CD8-positive, alpha-beta T cell (primary cell): ENCODE measurements at places on chromosomes 2 and 18.
A peak's percentile ranks its signal among the peaks of the same experiment; 100 is the strongest.

DNA sequence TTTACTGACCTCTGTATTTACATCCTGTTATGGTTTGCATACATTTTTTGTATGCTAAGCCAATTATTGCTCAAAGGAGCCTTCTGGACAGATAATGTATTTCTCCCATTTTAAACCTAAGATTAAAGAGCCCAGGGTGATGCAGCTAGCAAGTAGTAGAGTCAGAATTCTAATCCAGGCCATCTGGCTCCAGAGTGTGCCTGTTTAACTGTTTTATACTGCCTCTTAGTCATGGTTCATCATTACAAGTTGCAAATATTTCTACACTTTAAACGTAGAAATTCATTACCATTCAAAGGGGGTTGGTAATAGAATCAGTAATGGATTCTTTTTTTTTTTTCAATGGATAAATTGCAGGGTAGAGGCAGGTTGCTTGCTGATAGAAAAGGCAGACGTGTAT, 52.4 kb downstream of the EPC2 start:
- no peak for DNase-seq

GRCh38 chr2:236909193-236909504, 176.5 kb upstream of the COPS8 start:
- no peak for DNase-seq

DNA sequence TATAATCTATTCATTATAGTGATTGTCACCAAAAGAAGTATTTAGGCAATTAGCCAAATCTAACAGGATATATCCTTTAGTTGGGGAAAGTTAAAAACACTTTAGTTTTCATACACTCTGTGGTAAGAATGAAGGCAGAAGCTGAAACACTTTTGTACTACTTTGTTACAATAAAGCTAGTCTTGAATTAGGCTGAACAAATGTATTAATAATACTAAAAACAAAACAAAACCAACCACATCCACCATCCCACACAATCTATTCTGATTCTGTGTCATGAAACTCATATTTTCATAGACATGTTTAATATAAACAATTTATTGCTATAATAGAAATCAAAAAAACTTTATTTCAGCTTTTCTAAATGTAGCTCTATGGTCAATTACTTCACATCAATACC, 508.8 kb downstream of the ZEB2 start:
- DNase-seq = no peak

GRCh38 chr2:215447673-215448081, 11.8 kb upstream of the FN1 start:
- no peak for DNase-seq

GRCh38 chr18:58847383-58848071, 17.1 kb upstream of the ZNF532 start:
- no peak for DNase-seq

GRCh38 chr2:128639693-128640092, 321.0 kb upstream of the HS6ST1 start:
- no peak for DNase-seq

DNA sequence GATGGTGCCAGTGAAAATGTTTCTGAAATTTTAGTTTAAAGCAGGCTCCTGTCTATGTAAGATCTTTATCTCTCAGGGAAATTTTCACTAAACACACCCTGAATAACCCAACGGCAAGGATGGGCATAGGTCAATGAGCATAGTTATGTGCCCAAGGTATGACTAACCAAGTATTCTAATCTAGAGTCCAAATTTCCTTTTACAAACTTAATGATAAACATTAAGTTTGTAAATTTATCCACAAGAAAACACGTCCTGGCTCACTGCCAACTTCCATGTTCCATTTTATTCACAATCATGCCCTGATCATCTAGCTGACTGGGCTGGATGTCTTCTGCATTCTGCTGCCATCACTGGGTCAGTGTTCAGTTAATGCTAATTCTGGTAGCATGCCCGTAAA, 151.2 kb downstream of the SRBD1 start:
- no peak for DNase-seq

GRCh38 chr18:58228176-58228575, 184.2 kb downstream of the NEDD4L start:
- DNase-seq = no peak

GRCh38 chr2:43041661-43042360, 184.6 kb downstream of the ZFP36L2 start:
- no peak for DNase-seq

GRCh38 chr2:157899125-157899839, 23.2 kb upstream of the ACVR1 start:
- no peak for DNase-seq

DNA sequence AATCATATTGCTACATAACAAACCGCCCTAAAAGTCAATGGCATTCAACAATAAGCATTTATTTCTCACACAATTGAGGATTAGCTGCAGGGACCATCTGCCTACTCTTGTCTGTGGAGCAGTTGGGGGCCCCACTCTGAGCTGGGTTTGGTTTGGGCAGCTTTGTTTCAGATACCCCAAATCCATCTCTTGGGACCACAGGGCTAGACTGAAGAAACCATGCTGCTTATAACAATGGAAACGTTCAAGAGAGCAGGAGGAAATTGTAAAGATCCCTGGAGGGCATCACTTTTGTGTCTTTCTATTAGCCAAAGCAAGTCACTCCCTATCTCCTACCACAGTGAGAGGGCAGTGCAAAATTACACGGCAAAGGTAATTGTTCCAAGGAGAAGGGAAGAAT, 146.5 kb upstream of the MGAT5 start:
- no peak for DNase-seq

DNA sequence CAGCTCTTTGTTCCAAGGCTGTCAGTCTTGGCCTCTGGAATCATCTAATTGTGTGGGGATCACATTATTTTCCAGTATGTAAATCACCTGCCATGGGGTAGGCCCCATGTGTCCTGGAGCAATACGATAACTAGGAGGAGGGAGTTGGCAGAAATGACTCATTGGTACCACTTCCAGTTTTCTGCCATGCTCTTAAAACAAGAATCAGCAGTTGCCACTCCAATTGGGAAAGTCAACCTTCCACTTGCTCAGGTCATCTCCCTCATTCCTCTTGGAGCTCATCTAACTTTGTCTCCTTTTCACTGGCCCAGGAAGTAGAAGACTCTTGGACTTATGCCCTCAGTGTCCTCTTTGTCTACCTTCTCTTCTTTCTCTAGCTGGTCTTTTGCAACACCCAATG, 487.0 kb downstream of the SLC4A3 start:
- DNase-seq = no peak

GRCh38 chr2:163570391-163570790, 165.4 kb downstream of the FIGN start:
- DNase-seq = no peak

DNA sequence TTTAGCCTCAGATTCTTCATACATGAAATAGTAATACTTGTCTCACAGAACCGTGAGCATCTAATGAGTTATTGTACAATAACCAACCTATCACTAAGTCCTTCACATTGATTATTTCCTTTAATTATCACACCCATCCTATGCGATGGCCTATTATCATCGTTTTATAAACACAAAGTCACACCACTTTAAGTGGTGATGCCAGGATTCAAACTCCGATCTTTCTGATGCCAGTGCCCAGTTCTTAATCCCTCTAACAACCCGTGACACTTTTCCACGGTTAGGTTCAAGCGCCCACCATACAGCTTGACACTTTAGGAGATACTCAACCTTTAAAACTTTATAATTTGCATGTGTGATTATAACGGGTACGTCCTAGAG, 523 bp upstream of the ALMS1 start:
- no peak for DNase-seq

GRCh38 chr2:238882082-238882755, 34.3 kb downstream of the TWIST2 start:
- no peak for DNase-seq

GRCh38 chr2:210633699-210634098, 77.3 kb downstream of the CPS1 start:
- DNase-seq = no peak

- DNase-seq = no peak
Measured at GRCh38 chr2:181072486-181073235, 92.3 kb downstream of the UBE2E3 start.

GRCh38 chr2:74474481-74474880, 2.0 kb upstream of the MRPL53 start:
- DNase-seq = no peak

- DNase-seq = no peak
Measured at GRCh38 chr2:238339814-238340213, 19.5 kb downstream of the TRAF3IP1 start.

GRCh38 chr2:132766573-132766972, 96.6 kb upstream of the LYPD1 start:
- DNase-seq = no peak

GRCh38 chr18:74498712-74499627, 2.8 kb downstream of the CNDP2 start:
- peak; percentile 69 for DNase-seq

DNA sequence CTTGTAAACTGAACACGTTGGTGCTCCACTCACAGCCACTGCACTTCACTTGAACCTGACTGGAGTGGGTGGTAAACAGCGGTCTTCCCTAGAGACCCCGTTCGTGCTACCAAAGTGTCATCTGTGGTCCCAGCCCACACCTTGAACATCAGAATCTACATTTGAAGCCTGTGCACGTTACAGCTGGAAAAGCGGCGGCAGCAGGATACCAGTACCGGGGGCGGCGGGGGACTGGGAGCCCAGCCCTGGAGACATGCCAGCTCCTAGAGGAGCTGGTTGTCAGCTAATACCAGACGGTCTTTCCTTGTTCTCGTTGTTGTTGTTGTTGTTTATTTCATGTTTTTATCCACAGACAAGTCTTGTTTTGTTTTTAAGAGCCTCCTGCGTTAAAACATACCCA, 156.7 kb downstream of the WDSUB1 start:
- no peak for DNase-seq

GRCh38 chr2:157404363-157404762, 39.5 kb downstream of the CYTIP start:
- DNase-seq = peak; percentile 84

DNA sequence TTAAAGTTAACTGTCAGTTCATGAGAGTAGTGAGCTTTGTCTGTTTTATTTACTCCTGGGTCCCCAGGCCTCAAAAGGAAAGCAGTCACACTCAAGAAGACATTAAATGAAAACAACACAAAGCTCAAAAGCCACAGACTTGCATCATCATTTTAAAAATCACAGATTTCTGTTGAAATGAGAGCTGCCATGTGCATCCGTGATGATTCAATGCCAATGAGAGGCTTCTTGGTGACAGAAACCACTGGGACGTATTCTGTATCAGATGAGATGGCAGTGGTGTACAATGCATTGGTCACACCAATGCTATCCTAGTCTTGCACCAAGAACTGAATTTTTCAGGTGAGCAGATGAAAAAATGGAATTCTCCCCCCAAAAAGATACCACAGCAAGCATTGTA, 204.8 kb downstream of the ANAPC1 start:
- no peak for DNase-seq

GRCh38 chr2:23697256-23698075, 229.5 kb downstream of the ATAD2B start:
- no peak for DNase-seq

DNA sequence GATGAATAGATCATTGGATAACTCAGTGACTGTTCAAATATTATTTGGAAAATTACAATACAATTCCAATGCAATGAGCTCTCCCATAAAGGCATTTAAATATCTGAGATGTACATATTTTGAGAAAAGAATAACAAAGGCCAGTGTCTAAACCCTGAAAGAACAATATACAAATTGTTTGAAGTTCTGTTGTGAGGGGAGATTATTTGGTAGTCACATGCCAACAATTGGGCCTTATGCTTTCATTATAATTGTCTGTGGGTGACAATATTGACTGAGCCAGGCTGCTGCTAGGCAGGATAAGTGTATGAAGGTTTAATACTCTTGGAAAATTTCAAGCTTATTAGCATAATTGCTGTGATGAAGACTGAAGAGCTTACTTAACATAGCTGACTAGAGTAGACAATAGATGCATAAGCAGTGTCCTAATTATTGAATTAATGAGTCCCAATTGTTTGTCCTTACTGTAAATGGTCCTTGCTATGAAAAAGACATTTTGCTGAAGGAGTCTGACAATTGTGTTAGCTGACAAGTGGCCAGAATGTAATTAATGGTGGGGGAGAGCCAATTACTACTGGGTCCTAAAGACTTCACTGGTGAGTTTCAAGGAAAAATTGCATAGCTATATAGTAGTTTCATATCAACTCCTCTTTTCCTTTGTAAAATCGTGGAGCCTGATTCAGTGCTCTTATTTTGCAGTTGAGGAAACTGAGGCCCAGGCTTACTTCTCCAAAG, 5.0 kb upstream of the SMAD2 start:
- no peak for DNase-seq

DNA sequence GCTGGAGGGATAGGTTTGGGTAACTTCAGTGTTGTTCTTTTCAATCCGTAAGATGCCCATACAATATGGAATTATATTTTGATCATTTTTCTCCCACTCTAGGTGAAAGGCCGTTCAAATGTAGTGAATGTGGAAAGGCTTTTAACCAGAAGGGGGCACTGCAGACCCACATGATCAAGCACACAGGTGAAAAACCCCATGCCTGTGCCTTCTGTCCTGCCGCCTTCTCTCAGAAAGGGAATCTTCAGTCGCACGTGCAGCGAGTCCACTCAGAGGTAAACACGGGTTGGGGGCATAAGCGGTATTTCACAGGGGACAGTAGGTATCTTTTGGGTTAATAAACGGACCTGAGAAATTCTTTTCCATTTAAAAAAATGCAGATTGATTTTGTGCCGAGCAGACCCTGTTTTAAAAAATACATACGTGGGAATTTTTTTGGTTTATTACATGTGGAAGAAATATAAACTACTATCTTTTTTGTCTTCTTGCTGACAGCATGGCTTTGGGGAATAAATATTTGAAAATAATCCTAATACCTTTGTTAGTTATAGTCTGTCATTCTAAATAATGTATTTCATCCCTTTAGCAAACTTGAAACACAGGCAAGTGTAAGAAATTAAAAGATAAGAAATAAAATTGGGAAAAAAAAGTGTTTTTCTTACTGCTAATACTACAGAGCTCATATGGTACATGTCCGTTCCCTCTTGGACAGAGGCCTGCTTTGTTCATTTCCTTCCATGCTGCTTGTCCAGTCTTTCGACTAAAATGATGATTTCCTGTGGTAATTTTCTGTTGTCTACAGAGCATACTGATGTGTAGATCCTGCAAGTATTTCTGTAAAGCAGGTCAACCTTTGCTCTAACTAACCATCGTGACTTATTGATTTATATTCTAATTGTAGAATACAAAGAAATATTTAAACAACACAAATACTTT, 53.3 kb downstream of the ZNF236 start:
- DNase-seq = no peak

- no peak for DNase-seq
Measured at GRCh38 chr2:54626884-54627283, 96.6 kb upstream of the EML6 start.

- no peak for DNase-seq
Measured at GRCh38 chr2:228503731-228504130, 322.2 kb upstream of the SPHKAP start.

GRCh38 chr18:22547807-22548561, 130.3 kb upstream of the CTAGE1 start:
- no peak for DNase-seq

GRCh38 chr2:176769021-176769420, 443.6 kb upstream of the HNRNPA3 start:
- no peak for DNase-seq

GRCh38 chr2:104856086-104856972, 2.4 kb downstream of the POU3F3 start:
- DNase-seq = no peak

- no peak for DNase-seq
Measured at GRCh38 chr2:173151671-173152401, 76.2 kb downstream of the MAP3K20 start.
